COLO829 (cell line): ENCODE measurements at places on chromosomes 3 and 15.

- no peak for DNase-seq
Observed at GRCh38 chr3:152120601-152121269, 148.0 kb upstream of the MBNL1 start.

DNA sequence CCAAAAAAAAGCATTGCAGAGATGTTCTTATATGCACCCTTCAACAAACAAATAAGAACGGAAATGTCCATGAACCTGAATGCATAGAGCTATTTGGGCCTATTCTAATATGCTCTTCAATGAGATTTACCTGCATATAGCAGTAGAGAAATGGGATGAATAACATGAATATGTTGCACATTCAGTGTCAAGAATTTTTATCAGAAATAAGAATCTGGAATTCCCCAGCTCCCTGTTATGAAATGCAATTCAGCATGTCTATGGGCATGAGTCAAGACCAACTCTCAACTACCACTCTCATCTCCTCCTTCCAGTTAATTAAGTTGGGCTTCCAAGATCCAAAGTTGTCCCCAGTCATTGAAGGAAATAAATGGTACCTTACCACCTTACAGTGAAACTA is 133.7 kb upstream of the ALCAM start:
- DNase-seq: no peak

GRCh38 chr3:114519415-114519814 is 225.6 kb downstream of the TIGIT start:
- peak; percentile 6 for DNase-seq

DNA sequence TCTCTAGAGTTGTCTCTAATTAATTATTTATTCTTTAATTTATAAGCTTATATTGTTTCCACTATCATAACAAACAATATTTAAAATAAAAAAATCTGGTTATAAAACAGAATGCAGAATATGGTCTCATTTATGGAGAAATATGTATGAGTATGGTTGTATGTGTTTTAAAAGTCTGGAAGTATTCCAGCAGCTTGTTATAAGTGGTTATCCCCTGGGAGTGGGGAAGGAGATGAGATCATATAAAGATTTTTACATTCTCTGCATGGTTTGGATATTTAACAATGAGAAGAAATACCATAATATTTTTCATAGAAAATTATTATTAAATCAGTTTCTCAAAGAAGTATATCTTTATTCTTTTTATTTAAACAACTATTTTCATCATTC is 135.4 kb upstream of the MB21D2 start:
- DNase-seq: no peak

DNA sequence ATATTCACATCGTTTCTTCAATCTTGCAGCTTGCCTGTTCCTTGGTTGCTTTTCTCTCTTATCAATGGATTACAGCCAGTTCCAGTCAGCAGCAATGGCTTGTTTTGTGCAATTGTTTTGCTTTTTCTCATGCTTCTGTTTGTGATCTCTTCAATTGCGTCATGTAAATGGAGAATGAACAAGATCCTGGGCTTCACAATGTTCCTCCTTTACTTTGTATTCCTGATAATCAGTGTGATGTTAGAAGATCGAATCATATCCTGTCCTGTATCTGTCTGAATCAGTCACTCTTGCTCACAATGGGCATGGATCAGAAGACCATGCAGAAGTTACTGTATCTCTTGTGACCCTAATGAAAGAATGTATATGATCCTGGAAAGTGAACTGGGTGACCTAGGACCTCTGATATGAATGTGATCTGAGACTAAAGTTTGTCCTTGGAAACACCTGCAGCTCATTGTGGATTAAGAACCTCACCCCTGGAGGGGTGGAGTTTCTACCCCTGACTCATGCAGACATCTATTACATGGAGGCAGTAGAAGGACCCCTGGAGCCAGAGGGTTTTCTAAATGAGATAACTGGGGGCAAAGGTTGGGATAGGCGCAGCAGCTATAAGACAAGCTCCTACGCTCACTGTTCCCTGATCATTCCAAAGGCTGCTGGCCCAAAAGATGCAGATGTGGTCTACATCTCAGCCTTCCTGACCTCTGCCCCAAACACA is 32.2 kb downstream of the SLC24A1 start:
- DNase-seq: no peak

GRCh38 chr3:192514754-192515663 is 212.3 kb downstream of the FGF12 start:
- DNase-seq: no peak

DNA sequence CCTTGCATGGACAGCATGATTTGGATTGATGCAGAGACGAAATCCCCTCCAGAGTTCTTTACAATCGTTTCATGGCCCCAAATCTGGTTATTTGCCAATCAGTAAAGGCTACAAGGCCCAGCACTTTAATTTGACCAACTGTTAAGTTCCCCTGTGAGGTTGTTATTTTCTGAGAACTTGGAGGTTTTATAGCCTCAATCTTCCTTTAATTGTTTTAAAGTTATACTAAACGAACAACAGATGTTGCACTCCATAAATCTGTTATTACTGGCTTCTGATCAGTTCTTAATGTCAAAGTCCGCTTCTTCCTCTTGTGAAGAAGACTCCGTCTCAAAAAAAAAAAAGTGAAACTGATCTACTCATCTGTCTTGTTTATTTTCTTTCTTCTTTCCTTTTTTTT is 30.8 kb downstream of the LARP6 start:
- DNase-seq: no peak

- DNase-seq: no peak
Observed at GRCh38 chr3:86914670-86915069, 76.3 kb downstream of the VGLL3 start.

GRCh38 chr3:181694805-181695660 is 16.7 kb upstream of the SOX2 start:
- no peak for DNase-seq

DNA sequence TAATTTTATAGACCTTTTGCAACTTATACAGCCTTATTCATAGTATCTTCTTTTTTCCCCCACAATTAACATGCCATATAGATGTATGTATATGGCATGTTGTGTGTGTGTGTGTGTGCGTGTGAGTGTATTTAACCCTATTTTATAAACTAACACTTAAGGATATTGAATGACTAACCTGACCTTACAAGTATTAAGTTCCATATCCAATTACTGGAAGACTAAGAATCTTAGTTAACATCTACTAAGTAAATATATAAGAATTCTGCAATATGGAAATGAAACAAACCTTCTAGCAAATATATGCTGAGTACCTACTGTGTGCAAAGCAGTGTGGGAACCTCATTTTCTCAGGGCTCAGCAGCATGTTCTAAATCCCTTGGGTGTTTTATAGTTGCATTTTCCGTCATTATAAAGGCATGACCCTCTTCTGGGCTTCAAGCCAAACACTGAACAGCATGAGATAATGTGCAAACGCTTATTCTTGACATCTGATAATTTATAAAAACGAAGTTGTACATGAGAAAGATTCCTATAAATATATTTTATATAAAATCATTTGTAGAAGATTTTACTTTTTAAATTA is 105.5 kb downstream of the NLGN1 start:
- peak; percentile 17 for DNase-seq

- no peak for DNase-seq
Observed at GRCh38 chr3:101861212-101861788, 12.0 kb downstream of the NFKBIZ start.

GRCh38 chr3:27239951-27240350 is 129.2 kb downstream of the NEK10 start:
- no peak for DNase-seq

- DNase-seq: no peak
Observed at GRCh38 chr15:78418686-78419085, 19.3 kb upstream of the IREB2 start.

DNA sequence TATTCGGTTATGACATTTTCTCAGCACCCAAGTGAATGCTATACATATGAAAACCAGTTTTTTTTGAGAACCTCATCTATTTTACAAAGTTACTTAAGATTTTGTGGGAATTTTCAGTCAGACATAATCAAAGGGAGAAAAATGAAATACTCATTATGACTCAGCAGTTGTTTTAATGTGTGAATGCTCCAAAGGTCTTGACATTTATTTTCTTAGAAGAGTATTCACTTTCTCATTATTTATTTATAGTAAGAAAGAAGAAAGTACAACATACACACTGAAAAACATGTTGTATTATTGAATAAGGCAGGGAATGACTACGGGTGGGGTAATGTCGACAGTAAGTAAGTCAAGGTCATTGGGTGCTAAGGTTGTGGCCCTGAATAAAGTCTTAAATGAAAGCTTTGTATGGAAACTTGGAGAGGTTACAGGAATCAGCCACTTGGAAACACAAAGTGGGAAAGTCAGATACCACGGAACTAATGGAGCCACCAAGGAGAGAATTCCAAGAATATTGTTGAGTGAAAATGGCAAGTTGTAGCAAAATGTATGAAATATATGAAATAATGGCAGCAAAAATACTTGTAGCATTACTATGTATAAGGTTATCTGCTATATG is 844.5 kb downstream of the TBL1XR1 start:
- DNase-seq: peak; percentile 23

GRCh38 chr3:8931342-8931741 is 31.9 kb downstream of the RAD18 start:
- no peak for DNase-seq

- DNase-seq: no peak
Observed at GRCh38 chr3:15498431-15499214, 22.9 kb downstream of the COLQ start.

DNA sequence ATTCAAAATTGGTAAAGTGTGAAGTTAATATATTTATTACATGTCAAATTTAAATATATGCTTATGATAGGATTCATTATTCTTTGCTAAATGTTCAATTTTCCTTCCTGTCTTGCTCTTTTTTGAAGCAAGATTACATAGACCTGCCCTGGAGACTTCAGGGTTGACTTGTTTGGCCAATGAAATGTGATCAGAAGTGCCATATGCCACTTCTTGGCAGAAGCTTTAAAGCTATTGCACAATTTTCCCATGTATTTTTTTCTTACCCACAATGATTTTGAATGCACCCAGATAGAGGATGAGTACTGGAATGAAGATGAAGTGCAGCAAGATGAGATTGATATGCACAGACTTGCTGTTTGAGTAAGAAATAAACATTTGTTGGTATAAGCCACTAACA is 406.3 kb upstream of the BCHE start:
- DNase-seq: no peak

- no peak for DNase-seq
Observed at GRCh38 chr15:59792359-59792758, 103.2 kb upstream of the BNIP2 start.

GRCh38 chr15:78201281-78202190 is 32.8 kb downstream of the ACSBG1 start:
- DNase-seq: no peak

DNA sequence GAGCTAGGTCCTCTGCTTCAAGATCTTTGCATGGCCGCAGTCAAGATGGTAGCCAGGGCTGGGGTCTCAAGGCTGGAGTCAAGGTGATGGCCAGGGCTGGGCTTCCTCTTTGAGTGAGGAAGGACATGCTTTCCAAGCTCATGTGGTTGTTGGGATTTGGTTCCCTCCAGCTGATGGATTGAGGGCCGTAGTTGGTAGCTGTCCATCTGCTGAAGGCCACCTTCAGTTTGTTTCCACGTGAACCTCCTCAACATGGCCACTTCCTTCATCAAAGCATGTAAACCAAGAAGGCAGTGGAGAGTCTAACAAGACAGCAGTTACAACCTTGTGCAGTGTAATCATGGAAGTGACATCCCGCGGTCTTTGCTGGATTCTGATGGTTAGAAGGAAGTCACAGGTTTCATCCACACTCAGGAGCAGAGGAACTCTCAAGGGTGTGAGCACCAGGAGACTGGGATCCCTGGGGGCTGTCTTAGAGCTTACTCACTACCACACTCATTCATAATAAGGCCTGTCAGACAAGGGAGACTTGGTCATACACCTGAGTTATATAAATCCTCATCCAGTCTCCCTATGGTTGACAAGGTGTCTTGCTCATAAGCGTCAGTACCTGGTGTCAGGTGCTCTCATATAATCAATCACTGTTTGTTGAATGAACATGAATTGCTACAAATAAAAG is 42.1 kb downstream of the ABHD5 start:
- no peak for DNase-seq

GRCh38 chr3:66816090-66816761 is 181.9 kb upstream of the KBTBD8 start:
- peak; percentile 34 for DNase-seq

- DNase-seq: no peak
Observed at GRCh38 chr15:75354454-75354853, 7.6 kb downstream of the NEIL1 start.
